Neural progenitor cell (in vitro differentiated cells): ENCODE measurements at places on chromosomes 11 and 22.

- no peak for DNase-seq
These were observed 1.9 kb downstream of the CHADL start for GRCh38 chr22:41238570-41239442.

DNA sequence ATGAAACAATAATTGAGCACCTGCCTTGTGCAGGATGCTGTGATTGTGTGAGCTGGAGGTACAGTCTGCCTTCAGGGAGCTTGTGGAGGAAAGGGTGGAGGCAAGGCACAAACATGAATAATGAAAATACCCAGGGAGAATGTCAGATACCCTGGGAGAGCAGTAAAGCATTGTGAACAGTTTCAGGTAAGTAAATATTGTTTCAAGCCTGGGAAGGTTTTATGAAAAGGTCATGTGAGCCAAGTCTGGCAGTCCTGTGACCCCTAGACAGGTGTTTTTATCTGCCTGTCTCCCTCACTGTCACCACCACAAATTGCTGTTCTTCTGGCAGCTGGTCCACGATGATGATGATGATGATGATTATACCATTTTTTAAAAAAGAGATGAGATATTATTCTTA is 32.0 kb downstream of the SPECC1L start:
- no peak for DNase-seq

DNA sequence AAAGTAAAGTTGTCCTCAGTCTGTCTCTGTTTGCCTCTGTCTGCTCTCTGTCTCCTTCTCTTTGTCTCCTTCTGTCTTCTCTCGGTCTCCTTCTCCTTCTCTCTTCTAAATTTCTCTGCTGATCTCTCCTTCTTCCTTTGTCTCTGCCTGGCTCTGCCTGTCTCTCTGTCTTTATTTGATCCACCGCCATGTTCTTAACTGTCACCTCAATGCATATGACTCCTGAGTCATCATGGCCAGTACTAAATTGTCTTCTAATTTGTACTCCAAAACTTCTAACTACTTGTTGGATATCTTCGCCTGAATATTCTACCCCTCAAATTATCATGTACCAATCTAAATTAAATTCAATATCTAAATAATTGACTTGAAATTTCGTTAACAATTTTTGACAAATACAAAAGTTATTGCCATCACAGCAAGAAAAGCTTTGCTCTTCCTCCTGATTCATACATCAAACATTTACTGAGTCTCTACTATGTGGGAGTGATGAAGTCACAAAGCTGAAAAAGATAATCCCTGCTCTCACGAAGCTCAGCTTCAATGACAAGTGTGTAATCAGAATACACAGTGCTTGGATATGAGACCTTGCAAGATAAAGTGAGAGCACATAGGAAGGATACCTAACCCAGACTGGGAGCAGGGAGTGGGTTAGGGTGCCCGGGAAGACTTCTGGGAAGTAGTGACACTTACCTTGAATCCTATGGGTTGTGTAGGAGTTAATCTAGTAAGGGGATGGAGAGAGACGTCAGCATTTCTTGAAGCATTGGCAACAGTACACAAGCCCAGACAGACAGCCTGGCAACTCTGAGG is 193.0 kb downstream of the MAML2 start:
- DNase-seq = no peak

DNA sequence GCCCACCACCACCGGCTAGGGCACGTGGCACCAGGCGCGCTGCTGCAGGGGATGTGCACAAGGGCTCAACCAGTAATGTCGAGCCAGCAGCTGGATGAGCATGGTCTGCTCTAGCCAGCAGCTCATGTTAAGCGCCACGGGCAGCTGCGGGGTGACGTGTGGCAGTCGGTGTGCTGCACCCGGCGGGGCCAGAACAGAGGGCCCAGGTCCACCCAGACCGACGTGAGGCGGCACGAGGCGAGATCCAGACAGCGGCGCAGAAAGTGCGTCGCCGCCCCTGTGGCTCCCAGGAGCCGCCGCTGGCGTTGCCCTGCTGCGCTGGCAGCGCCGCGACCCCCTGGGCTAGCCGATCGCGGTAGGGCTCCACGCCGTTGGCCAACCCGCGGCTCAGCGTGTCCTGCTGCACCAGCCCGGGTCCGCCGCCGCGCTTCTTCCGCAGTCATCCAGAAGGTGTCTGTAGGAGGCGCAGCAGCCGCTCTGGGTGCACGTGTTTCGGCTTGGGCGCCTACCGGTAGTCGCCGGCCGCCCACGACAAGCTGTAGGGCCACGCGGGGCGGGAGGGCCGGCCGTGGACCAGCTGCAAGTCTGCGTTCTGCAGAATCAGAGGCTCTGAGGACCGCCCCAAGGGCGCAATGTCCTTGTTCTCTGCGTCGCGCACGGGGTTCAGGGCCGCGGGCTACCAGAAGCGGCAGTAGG is 4.6 kb upstream of the GALR3 start:
- DNase-seq = peak; percentile 78

DNA sequence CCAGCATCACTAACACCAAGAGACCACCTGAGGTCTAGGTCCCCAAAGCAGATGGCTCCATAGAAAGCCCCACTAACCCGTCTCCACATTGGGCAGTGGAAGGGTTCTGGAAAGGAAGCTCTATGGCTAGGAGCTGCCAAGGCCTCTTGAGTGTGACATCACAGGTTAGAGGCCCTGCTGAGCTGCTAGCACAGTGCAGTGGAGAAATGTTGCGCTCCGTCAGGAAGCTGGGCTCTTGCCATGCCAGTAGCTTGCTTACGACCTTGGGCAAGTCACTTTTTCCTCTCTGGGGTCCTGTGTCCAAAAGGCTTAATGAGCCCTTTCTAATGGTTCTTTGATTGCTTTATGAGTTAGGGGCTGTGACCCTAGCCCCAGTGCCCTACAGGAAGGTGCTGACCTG is 10.6 kb downstream of the PIK3IP1 start:
- DNase-seq = no peak

GRCh38 chr11:43567396-43567975 is 113.1 kb upstream of the HSD17B12 start:
- peak; percentile 69 for DNase-seq

DNA sequence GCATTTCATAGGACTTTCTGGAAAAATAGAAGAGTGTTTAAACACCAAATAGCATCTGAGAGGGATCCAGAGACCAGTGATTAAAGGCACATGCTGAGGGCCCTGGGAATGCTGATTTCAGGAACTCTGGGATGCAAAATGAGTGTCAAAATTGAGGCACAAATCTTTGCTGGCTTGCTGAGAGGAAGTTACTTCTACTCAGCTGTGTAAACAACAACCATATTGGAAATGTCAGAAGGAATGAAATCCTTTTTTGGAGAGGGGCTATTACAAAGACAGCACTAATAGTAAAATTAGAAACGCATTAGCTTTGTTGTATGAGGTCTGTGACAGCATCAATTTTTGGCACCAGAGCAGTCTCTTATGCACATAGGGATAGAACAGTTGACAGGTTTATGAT is 267.8 kb upstream of the RAG2 start:
- DNase-seq = no peak

GRCh38 chr11:71310184-71310583 is 57.8 kb upstream of the SHANK2 start:
- no peak for DNase-seq

GRCh38 chr11:94599510-94599909 is 32.3 kb downstream of the PIWIL4 start:
- no peak for DNase-seq

DNA sequence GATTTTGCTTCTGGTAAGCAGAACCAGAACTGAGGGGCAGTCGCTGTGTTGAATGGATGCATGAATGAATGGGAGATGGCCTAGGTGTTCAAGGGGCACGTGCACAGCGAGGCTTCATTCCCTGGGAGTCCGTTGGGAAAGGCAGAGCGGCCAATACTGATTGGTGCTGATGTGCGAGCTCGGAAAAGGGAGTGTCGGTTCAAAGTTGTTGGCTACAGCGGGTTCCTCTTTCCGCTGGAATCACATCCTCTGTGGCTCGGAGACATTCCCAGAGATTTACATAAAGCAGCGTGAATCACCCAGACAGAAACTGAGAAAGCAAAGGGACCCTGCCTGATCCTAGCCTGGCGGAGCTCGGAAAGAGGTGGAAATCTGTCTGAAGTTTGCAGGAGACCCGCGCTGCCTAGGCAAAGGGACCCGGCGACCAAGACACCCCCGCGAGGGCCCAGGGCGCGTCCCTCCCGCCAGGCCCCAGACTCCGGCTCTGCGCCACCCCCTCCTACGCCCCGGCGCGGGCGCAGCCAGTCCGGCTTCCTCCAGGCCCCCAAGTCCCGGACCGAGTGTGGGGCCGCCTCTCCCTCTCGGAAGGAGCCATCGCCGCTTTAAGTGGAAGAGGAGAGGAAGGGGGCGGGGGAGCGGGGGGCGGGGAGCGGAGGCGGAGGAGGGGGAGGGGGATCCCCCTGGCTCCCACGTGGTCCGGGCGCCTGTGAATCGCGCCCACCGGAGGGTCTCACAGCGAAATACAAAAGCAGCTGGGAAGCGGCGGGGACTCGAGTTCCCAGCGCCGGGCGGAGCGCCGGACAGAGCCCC is at the start of gene FJX1:
Gene FJX1 (plus strand): TSS at position 774 of the 810 bp plus-strand sequence. CDS start 177 bp downstream, outside the sequence.
- peak; percentile 96 for DNase-seq

DNA sequence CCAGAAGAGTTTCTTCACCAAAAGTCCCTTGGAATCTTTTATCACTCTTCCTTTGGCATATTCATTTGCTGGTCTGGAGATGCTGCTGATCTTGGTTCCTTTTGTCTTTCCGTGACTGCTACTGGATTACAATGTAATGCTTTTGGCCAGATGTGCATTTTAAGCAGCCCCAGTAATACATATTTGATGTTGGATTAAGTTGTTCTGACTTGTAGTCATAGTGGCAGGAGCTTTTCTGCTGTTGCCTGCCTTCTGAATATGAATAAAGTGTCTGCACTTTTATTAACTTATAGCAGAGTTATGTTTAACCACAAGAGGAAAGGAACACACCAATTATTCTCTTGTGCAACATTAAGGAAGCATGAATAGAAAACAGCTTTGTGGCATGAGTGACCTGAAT is 360.0 kb upstream of the DDI1 start:
- DNase-seq = no peak

GRCh38 chr11:26749927-26750326 is 28.1 kb upstream of the SLC5A12 start:
- DNase-seq = no peak

DNA sequence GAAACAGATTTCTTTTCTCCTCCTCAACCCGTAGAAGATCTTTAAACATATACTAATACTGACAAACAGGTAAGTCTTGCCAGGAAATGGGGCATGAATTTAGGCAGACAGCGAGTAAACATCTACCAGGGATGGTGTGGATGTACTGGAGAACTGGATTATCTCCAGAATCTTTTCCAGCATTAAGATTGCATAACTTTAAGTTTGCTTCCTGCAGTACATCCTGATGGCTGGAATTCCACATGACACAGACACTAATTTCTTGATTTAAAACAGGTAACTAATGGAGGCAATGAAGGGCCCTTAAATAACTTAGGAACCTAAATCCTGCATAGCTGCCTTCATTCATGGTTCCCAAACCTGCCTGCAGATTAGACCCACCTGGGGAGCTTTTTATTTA is 40.7 kb downstream of the JHY start:
- DNase-seq = no peak

DNA sequence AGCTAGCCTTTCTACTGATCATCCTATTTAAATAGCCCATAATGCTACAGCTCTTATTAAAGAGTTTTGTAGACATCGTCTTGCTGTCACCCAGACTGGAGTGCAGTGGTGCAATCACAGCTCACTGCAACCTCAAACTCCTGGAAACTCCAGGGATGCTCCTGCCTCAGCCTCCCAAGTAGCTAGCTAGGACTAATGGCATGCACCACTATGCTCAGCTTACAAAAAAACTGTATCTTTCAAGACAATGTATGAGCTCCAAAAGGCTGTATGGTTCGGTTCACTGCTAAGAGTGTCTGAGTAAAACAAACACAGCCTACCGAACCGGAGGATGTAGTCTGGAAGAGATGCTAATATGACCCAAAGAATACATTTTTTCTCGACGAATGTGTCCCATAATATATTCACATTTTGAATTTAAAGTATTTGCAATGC is 2.6 kb downstream of the TAF1D start:
- peak; percentile 14 for DNase-seq

GRCh38 chr22:26534874-26535602 is 22.8 kb upstream of the TFIP11 start:
- DNase-seq = no peak

DNA sequence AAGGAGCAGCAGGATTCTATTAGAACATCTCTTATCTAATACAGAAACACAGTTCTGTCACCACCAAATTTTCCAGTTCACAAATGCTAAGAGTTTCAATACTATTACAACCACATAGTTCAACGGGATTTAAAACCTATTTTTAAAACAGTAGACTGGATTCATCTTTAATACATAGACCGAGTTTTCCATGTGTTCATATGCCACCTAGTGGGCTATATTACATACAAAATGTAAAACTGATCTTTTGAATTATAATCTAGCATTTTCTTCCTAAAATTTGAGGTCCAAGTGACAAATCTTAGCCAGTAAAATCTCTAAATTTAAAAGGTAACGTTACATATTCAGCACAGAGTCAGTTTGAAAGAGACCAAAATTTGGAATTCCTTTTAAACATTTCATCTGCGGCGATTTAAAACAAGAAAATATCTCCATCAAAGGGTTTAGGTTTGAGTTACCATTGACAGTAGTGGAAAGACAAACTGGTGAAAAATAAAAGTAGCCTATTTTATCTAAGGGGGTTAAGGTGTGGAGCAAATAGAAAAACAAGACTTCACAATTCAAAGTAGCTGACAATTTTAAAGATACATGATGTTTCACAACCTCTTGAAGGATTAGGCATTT is 269.3 kb upstream of the MPPED2 start:
- DNase-seq = no peak

DNA sequence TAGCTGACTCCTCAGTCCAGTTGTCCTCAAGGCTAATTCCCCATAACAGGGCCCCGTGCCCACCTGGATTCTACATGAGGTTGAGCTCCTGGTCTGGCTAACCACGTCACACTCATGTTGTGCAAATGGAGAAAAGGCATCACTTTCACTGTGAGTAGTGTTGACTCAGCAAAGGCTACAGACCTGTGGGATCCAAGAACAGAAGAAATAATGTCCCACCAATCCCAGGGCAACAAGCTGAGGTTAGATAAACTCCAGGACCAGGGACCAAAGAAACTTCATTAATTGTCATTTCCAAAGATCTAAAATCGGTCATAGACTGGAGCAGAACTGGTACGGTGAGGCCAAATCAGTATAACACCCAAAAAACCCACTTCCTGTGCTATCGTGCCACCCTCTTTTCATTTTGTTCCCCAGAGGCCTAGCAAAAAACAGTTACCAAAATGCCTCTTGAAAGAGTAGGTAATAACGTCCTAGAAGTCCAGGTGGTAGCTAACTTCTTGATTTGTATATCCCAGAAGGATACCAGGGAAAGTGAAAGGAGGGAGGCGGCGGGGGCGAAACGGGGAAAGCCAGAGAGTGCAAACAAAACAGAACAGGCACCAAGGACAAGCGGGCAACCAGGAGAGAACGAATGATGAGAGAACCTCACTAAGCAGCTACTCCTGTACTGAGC is 1.4 kb downstream of the PCSK7 start:
- DNase-seq = no peak

DNA sequence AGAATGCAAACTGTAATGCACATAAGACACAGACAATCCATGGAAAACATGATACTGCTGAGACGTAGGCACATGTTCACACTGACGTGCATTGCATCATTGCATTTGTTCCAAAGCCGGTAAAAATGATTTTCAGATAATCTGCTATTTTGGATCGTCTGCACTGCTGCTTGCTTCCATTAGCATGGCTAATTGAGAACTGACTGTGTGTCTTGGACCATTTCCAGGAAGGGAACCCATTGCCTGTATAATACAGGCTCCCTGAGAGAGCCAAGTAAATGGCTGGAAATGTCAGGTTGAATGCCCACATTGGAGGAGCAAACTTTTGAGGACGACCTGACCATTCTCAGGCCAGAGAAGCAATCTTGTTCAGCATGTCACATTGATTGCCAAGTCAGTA is 304.8 kb downstream of the ST3GAL4 start:
- no peak for DNase-seq

GRCh38 chr11:128269466-128269865 is 317.9 kb downstream of the ETS1 start:
- no peak for DNase-seq
